ENCODE measurements at places on chromosomes 11 and 22.

DNA sequence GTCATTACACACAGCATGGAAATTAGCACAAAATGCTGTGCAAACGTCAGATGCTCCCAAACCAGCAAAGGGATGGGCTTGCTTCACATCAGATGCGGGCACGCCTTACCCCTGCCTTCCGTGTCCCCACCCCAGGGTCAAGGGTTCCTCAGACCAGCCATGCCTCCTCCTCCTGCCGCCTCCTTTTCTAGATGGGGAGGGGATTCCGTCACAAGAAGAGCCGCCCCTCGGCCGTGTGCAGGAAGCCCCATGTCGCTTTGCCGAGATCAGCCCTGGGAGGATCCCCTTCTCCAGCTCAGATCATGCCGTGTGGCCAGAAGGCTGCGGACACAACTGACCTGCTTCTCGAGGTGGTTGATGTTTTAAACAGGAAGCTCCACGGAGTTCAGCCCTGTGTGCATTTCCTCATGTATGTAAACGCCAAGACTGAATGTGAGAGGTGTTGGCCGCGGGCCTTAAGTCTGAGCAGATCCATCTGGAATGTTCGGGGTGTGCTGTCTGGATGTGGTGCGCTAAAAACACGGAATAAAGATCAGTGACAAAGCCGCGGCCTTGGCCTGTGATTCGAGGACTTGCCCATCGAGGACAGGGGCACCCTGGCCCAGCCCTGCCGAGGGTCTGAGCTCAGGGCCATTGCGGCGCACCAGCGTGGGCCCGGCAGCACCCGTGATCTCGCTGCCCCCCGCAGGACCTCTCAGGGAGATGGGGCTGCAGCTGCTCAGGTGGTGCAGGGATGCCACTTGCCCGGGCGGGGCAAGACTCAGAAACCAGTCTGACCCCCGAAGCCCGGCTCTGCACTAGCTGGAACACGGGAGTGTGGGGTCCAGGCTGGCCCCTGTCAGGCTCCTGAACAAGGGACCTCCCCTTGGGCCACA, 412.9 kb downstream of the TBC1D22A start:
- no peak for DNase-seq

- no peak for DNase-seq
Measured at GRCh38 chr22:20653012-20653794, 120.7 kb upstream of the SERPIND1 start.

GRCh38 chr11:80146232-80146631, 705.4 kb upstream of the TENM4 start:
- DNase-seq, result no peak

GRCh38 chr11:126607776-126608541, 252.5 kb downstream of the ST3GAL4 start:
- no peak for DNase-seq

GRCh38 chr11:95593111-95593510, 196.5 kb downstream of the FAM76B start:
- no peak for DNase-seq

- DNase-seq, result no peak
Measured at GRCh38 chr22:31802575-31802974, 48.8 kb downstream of the DEPDC5 start.

- no peak for DNase-seq
Measured at GRCh38 chr22:48100685-48101417, 1338.4 kb downstream of the TBC1D22A start.

- DNase-seq, result no peak
Measured at GRCh38 chr11:121435132-121435531, 17.0 kb upstream of the SORL1 start.

DNA sequence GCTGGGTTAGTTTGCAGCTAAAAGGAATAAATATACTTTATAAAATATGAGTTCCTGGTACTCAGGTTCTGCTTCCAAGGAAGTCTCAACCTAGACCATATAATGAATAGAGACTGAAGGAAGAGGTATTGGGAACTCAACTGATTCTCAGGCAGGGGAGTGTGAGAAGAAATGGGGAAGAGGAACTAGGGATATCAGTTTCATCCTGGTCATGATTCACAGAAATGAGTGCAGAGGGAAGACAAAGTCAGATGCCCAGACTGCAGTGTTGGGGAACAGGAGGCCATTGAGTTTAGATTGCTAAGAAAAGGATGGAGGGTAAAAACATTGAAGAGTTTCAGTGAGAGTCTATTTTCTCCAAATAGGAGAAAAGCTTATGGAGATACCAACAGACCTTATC, 28.8 kb downstream of the PLAAT5 start:
- DNase-seq, result no peak

GRCh38 chr22:46801331-46801811, 38.9 kb downstream of the TBC1D22A start:
- no peak for DNase-seq

GRCh38 chr22:37137131-37137530, 12.6 kb downstream of the IL2RB start:
- no peak for DNase-seq

DNA sequence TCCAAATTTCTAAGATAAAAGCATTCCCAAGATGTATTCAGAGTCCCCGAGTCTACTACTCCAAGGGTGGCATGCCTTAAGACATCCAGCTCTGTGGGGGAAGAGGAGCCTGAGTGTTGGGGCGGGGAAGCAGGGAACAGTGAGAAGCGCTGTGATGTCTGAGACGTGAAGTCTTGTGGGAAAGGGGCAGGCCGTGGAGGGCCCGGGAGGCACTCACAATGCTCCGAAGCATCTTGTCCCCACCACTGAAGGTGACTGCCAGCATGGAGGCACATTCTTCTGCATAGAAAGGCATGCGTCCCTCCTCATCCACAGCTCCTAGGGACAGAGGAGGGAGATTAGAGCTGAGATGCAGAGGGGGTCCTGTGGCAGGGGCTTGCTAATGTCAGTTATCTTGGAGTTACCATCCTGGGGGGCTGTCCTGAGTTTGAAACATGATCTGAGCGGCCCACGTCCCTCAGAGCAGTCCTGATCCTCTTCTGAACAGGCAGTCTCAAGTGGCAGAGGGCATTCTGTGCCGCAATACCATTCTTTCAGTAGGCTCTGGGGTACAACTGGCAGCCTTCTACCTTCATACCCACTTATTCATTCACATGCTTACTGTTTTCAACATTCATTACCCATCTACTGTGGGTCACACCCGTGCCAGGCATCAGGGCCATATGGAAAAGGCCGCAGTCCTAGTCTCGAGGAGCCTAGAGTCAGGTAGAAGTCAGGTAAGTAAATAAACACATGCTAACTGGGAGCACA, 8.7 kb downstream of the PCSK7 start:
- no peak for DNase-seq

DNA sequence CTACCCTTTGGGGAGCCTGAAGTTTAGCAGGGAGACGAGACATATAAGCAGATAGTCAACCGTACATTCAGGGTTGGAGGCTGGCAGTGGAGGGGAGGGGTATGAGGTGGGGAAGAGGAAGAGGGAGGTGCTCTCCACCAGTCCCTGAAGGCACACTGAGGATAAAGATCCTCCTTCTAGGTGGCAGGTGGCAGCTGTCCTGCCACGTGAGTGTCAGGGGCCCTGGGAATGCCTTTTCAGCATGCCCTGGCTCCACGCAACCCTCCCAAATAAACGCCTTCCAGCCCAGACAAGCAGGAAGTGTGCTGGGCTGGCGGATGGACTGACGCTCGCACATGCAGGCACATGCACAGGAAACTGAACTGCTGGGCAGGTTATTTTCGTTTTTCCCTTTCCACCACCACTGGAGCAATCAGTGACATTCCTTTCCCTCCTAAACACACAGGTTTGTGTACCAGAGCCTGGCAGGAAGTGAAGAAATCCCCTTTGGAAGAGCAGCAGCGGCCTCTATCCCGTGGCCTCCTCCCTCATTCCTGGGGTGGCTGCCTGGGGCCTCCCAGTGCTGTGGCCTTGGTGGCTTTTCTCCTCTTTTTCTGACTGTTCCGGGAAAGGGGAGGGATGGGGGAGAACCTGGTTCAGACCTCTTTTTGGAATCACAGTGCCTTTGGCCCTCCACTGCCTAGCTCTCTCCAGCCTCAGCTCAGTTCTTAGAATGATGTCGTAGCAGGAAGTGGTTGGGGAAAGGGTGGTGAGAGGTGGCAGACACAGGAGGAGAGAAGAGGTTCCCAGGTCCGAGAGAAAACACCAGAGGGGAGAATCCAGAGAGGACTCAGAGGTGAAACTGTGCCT, 157.0 kb upstream of the TIMP3 start:
- no peak for DNase-seq

- no peak for DNase-seq
Measured at GRCh38 chr11:130727157-130728119, 188.8 kb downstream of the SNX19 start.

DNA sequence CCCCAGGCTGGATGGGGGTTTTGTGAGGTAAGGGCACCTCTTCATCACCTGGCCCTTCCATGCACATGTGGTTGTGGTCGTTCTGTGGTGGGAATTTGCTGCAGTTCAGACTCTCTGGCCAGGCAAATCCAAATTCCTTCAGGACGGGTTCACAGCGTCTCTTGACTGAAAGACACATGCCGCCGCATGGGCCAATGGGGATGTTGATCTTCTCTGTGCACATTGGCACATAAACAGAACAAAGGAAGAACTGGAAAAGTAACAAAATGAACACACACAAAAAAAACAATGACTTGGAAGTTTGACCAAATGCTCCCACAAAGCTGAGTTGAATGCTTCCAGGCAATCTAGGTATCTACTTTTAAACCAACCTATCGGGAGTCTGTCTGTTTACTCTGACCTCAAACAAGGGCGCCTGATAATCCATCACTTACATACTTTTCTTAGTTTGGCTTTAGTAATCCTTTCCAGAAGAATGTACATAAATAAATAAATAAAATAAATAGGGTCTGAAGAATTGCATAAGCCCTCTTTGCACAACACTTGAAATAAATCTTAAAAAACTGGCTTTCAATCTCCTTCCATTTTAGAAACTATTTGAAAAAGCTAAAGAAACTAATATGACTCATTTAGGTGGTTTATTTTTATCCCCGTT, 2.8 kb downstream of the FZD4 start:
- DNase-seq, result no peak

DNA sequence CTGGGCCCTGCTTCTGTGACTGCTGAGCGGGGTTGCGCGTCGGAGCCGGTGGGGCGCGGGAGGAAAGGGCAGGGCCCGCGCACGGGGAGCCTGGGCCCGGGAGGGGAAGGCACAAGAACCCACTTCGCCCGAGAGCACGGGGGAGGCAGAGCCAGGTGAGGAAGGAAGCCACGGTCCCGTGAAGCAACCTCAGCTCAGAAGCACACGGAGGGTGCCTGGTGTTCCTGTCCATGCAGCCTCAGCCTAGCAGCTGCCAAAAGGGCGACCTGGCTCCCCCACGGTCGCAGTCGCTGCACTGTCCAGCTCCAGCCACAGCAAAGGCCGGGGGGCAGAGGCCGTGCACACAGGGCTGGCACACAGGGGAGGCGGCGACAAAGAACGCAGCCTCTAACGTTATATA, 9.3 kb upstream of the CDC42BPG start:
- no peak for DNase-seq

DNA sequence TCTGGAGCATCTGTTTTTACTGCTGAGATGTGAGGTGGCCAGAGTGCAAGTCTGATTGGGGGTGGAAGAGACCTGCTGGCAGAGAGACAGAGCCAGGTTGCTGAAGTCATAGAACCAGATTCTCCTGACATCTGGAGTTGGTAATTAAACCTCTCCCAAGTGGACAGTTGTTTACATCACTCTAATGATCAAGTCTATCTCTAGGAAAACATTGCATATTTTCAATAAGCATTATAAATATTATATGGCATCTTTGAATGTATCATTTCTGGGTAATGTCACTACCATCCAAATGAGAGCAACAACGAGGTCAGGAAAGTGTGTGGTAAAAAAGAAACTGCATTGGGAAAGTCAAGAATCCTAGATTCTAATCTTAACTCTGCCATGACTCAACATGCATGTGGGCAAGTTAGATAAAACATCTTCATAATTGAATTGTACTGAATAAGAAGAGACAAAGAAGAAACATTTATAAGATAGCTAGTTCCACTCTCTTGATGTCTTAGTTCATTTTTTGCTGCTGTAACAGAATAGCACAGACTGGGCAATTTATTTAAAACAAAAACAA, 351.2 kb upstream of the API5 start:
- DNase-seq, result no peak

DNA sequence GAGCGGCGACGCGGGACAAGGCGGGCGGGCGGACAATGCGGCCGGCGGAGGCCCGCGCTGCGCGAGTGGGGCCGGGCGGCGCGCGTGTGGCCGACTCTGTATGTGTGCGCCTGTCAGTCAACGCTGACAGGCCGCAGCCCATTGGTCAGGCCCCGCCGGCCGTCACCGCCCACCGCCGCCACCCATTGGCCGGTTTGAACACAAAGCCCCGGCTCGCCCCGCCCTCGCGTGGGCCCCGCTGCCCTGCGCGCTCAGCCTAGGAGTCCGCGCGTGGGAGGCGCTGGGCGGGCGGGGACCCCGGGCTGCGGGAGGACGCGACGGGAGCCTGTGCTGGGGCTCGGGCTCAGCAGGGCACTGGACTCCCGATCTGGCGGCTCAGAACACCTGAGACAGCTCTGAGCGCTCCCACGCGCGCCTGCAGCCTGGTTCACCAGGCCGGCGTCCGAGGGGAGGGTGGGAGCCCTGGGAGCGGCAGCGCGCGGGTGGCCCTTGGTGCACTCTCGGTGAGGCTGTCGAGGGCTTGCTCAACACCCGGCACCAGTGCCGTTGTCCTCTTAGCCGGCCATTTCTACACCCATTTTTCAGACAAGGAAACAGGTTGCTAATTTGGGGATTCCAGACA, at the start of gene SUN2:
SUN2 (minus strand) TSS at position 88 of the 622 bp plus-strand sequence. CDS start 3,370 bp downstream, outside the sequence.
- DNase-seq, result peak; percentile 95

- DNase-seq, result no peak
Measured at GRCh38 chr11:112159098-112160065, 4.5 kb downstream of the IL18 start.

- no peak for DNase-seq
Measured at GRCh38 chr11:64870176-64870892, 8.1 kb downstream of the EHD1 start.

- DNase-seq, result no peak
Measured at GRCh38 chr11:59523541-59523940, 12.2 kb downstream of the OR4D9 start.

DNA sequence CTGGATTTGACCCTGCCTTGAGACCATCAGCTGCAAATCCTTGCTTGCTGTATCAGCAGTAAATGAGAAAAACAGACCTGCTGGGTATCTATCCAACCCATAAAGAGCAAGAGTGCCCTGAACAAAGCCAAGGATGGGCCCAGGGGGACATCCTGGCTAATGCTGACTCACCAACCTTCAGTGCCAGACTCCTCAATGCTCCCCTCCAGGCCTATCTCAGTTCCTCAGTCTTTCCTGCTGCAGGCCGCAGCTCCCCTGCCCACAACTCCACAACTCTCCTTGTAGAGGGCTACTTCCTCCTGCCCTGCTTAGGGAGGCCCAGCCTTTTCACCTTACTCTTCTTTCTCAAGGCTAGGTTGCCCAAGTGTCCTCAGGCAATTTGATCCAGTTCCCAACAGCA, 2.6 kb downstream of the LAMTOR1 start:
- no peak for DNase-seq

All from tibial nerve (tissue), 4 donors.